ENCODE measurements at places on chromosomes 4 and X. TPM values are rescaled to one million over a fixed set of nuclear protein-coding genes. Genes with fewer than 3 reads are reported as not detected.

DNA sequence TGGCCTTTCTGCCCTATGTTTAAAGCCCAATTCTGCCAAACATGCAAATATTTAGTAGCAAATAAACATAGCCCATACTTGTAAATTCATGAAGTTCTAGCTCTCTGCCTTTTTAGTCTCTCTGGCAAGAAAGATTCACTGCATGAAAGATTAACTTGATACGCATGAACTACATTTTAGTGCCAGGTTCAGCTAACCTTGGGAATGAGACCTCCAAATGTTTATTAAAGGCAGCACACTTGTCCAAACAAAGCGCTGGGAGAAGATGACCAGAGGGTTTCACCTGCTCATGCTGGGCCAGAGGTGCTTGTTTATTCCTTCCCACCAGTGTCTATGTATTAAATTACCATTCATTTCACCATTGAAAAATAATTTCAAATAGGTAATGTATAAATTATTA is 44.5 kb upstream of the IL1RAPL1 start:
- DNase-seq = no peak

DNA sequence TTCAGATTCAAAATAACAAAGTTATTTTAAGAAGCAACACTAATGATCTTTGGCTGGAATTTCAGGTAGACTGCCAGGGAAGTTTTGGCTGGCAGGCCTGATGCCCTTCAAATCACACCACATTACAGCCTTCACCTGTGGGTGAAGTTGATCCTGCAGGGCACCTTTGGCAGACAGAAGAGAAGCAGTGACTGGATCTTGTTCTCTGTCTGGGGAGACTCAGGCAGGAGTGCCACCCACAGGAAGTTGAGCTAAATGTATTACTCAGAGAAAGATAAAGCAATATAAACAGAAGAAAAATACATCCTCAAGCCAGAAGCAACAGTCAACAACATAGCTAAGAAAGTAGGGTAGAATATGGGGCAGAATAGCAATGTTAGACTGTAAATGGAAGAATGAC is 12.8 kb upstream of the CFAP299 start:
- DNase-seq = peak; percentile 70

GRCh38 chr4:22667332-22667940 is 25.3 kb upstream of the GBA3 start:
- peak; percentile 80 for DNase-seq

DNA sequence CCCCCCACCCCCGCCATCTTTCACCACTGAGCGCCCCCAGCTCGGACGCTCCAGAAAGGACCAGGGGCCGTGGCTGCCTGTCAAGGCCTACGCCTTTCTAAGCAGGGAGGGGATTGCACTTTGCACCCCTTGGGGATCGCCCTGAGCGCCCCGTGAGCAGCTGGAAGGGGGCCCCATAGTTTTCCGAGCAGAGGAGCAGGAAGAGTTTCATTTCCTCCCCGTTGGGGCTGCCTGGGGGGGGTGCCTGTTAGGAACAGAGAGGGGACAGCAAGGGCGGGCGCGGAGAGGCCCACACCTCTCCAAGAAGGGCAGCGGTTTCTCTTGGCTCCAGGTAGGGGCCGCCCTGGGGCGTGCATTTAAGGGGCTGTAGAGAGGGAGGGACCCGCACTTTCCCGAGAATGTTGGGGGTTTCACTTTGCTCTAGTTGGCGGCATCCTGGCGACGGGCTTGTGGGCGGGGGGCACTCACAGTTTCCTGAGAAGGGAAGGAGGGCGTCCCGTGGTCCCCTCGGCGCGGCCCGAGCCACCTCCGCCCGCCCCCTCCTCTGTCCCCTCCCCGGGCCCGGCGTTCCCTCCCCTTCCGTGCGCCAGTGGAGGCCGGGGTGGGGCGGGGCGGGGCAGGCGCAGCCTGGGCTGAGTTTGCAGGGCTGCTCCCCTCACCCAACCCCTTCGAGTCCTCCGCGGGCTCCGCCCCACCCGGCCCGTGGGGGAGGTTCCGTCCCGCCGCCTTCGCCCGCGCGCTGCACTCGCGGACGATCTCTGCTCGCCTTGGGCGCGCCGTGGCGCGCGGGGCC is 82.3 kb upstream of the CD99 start:
- DNase-seq = peak; percentile 77

DNA sequence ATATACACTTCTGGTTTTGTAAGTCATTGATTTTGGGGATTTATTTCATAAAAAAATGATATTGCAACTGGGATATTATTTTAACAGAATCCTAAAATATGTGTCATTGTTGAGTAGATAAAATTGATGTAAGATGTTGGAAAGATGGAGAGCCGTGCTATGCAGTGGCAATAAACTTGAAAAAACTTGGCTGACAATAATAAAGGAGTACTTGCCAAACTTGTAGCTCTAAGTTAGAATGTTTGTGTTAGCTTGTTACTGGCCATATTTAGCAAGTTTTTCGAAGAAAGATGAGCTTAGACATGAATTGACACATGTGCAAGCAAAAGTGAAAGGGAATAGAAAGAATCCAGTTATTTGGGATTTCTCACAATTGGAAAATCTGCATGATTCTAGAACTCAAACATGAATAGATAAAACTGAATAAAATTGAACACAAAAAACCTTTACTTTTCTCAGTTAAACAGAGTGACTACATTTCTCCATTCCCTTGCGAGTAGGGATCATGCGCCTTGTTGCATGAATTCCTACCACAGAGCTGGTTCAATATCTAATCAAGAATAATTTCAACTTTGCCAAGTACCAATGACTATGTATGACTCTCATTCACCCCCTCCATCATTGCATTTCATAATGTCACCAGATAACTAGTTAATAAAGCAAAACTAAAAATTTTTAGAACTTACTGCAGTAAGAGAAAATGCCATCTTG is 327.8 kb downstream of the CAMK2D start:
- DNase-seq = peak; percentile 85

DNA sequence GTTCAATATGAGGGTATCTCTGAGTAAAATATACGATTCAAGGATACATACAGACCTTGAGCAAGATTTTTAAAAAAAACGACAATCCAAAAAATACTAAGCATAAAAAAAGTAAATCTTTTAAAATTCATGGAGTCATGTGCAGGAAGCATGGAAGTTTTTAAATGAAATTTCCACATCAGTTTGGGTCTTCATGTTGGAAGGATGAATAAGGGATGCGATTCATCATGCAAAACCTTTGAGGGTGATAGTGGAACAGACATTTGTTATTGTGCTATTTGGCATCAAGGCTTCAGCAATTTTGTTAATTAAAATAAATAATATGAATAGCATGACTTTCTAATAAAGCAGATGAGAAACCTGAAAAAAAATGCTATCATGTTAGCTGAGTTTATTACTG is 815.0 kb upstream of the PCDH10 start:
- DNase-seq = peak; percentile 18

DNA sequence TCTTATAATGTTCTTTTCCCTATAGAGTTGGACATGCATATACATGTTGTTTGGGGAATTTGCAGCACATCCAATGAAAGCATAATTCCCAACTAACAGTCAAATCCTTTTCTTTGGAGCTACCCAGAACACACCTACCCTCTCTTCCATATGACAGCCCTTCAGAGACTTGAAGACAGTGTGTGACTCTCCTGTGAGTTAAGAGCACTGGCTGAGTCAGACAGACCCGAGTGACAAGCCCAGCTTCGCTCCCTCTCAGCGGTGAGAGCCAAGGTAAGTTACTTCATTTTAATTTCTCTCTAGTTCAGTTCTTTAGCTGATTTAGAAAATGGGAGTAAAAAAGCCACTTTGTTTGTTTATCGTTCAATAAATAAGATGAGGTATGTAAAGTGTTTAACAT is 86.3 kb downstream of the RTL9 start:
- DNase-seq = no peak

- DNase-seq = peak; percentile 2
Observed at GRCh38 chrX:70129816-70130215, 3.4 kb upstream of the IGBP1 start.

DNA sequence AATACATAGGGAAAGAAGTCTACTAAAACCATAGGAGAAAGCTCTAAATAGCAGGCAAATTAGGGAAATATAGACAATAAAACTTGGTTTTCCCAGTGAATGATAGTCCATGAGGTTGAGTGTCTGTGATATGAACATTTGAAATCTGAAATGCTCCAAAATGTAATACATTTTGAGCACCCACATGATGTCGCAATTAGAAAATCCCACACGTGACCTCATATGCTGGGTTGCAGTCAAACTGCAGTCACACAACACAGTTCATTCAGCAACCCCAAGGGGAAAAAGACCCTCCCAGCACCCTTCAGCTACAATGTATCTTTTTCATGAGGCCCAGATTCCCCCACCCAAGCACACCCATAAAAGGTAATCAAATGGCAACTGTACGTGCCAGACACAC is 155.6 kb downstream of the BTC start:
- peak; percentile 37 for DNase-seq

DNA sequence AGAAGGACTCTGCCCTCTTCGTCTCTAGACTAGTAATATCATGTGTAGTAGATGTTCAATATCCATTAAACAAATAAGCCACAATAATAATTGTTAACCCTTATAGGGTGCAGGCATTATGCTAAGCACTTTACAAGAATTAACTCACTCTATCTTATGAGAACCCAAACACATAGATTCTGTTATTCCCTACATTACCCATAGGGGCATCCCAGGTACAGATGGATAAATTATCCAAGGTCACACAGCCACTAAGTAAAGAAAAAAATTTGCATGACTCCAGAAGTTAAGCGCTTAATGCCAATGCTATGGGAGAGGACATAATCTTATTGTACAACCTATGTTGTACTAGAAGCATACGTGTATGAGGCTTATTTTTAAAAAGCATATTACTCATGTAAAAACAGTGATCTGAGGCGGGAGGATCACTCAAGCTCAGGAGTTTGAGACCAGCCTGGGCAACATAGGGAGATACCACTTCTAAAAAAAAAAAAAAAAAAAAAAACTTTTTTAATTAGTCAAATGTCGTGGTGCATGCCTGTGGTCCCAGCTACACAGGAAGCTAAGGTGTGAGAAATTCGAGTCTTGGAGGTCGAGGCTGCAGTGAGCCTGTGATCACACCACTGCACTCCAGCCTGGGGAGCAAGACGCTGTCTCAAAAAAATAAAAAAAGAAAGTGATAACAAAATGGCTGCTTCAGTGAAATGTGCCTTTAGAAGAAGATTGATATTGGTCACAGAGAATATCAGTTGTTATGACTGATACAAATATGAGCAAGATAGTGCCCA is 13.6 kb downstream of the LDB2 start:
- DNase-seq = no peak

DNA sequence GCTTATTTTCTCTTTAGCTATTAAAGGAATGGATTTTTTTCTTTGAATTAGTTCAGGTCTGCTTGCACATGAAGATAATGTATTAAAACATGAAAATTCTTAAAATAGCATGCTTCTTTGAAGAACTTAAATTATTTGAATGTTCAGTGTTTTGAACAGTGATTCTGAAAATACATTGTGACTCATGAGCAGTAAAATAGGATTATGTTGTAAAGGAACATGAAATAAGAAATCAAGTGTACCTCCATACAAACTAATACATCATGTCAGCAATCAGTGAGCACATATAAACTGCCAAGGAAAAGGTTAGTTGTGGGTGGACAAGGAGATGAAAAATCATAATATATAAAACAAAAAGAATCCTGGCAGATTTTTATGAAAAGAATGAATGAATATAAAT is 66.1 kb downstream of the SNX25 start:
- peak; percentile 28 for DNase-seq

DNA sequence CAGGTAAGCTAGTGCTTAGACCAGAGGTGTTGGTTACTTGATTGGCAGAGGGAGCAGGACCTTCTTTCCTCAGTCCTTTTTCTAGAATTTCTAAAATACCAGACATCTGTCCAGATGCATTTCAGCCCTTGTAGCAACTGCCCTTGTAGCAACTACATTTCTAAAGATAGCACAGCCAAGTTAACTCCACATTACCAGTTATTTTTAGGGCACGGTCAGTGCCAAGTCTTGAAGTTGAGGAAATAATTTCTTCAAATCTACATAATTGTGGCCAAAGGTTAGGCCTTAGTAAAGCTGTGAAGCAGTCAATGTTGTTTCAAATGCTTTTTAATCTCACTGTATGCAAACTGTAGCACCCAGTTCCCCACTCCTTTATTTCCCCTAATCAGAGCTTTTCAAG is 62.9 kb downstream of the MID1IP1 start:
- DNase-seq = peak; percentile 68

DNA sequence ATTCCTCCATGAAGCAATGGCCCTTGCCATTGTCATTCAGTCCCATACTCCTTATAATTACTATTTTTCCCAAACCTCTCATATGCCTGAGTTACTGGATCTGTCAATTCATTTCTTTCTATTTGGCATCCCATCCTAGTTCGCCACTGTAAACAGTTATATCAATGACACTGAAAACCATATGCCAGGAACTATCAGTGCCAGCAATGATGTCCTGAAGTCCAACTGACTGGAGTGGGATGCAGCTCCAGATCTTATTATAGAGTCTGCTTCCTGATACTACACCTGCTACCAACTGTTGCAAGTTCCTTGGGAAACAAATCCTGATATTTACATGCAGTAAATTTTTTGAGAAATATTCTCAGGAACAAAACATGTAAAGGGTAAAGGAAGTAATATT is 27.0 kb upstream of the BANK1 start:
- no peak for DNase-seq

DNA sequence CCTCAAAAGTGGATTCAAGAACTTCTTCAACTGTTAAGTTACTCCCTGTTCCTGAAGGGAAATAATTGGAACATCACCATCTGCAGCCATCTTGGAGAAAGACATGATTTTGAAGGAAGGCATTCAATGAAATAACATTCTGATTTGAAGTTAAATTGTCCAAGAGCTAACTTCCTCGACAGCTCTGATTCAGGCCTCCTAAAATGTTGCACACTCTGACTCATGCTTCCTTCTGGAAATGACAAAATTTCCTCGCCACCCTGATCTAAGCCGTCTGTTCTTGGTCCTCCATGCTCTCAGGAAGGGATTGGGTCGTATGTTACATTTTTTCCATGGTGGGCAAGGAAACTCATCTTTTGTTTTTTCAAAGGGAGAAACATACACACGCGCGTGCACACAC is 496.9 kb upstream of the DIPK2B start:
- DNase-seq = peak; percentile 79

- no peak for DNase-seq
Observed at GRCh38 chrX:51316271-51316670, 16.4 kb upstream of the NUDT10 start.

DNA sequence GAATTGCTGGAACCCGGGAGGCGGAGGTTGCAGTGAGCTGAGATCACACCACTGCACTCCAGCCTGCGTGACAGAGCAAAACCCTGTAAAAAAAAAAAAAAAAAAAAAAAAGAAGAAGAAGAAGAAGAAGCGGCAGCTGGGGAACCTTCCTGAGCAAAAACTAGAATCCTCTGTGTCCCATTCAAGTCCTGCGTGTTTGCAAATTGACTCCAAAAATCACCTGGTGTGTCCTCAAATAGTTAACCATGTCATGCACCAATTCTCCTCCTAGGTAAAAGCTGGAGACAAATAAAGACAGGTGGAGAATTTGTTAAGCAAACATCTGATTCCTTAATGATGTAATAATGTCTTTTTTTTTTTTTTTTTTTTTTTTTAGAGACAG is 31.9 kb upstream of the ASMTL start:
- DNase-seq = no peak

- DNase-seq = no peak
Observed at GRCh38 chrX:30851449-30851848, 37.6 kb downstream of the TAB3 start.

GRCh38 chr4:82508806-82509428 is 52.9 kb downstream of the TMEM150C start:
- DNase-seq = no peak

GRCh38 chr4:112739442-112739841 is 102.5 kb downstream of the LARP7 start:
- no peak for DNase-seq

The MAGEB2 gene
- total RNA-seq = not detected

The FAM9A gene
- not detected for total RNA-seq

The SPACA5 gene
- total RNA-seq = not detected

The VCX2 gene
- not detected for total RNA-seq

The NEUROG2 gene
- total RNA-seq = not detected

The PRRG1 gene
- 15.3 TPM for total RNA-seq
